LoVo (cell line): ENCODE measurements at places on chromosomes 1 and 21.

GRCh38 chr1:32178380-32179192 lies 889 bp upstream of the TXLNA start:
- no peak for DNase-seq

GRCh38 chr1:38235705-38236104 lies 189.1 kb upstream of the POU3F1 start:
- peak; percentile 24 for DNase-seq

DNA sequence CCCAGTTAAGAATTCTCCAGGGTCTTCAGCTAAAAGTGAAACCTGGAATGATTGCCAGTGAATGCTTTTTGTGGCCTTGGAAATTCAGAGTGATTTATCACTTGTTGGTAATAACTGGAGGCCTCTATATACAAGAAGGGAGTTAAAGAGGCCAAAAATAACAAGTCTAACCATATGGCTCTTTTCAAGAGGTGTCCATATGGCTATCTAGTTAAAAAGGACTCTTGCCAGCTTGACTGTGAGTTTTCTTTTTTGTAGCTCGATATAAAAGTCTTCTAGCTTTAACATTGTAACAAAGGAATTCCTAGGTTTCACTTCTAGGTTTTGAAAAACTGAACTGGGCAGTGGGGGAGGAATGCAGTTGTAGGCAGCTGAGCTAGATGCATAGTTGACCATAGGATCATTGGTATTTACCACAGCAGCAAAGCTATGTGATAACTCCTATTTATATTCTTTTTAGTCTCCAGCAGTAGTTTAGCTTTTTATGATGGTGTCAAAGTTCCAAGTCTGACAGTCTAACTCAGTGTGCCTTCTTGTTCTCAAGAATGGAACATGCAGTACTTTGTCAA lies 44.4 kb downstream of the CACHD1 start:
- no peak for DNase-seq

GRCh38 chr1:210340311-210340710 lies 11.6 kb downstream of the HHAT start:
- no peak for DNase-seq

DNA sequence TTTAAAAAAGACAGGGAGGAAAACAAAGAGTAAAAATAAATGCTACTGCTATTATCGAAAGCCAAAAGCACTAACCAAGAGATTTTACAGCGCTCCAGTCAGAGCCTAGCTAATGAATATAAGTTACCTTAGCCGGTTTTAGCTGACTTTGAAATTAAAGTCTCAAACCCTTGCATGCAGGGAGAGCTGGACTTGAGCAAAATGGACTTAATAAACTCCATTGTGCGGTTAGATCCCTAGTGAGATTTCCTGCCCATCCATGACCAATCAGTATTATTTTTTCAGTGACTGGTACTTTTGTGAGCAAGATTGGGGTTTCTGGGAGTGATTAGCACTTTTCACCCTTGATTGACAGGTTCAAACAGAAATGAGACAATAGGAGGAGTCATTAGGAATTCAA lies 333.4 kb upstream of the ADGRL2 start:
- no peak for DNase-seq

GRCh38 chr21:41821081-41821755 lies 54.4 kb upstream of the RIPK4 start:
- no peak for DNase-seq

- no peak for DNase-seq
Observed at GRCh38 chr1:232012773-232013386, 386.3 kb downstream of the DISC1 start.
